ENCODE measurements at places on chromosomes 1 and 21.

- H3K4me1 ChIP-seq: no peaks in the 10 kb centered on the region
- no peak overlapping the region for H3K27ac ChIP-seq
- H3K36me3 ChIP-seq: peaks cover 31% of the 10 kb centered on the region
Measured at GRCh38 chr1:222654849-222655248, 37.0 kb downstream of the MIA3 start.

- no peak overlapping the region for H3K27ac ChIP-seq
- peaks cover 16% of the 10 kb centered on the region for H3K27me3 ChIP-seq
- no peak overlapping the region for H3K4me3 ChIP-seq
- H3K4me1 ChIP-seq: no peaks in the 10 kb centered on the region
- no peaks in the 10 kb centered on the region for H3K36me3 ChIP-seq
Measured at GRCh38 chr21:38561613-38562581, 63.6 kb upstream of the ERG start.

DNA sequence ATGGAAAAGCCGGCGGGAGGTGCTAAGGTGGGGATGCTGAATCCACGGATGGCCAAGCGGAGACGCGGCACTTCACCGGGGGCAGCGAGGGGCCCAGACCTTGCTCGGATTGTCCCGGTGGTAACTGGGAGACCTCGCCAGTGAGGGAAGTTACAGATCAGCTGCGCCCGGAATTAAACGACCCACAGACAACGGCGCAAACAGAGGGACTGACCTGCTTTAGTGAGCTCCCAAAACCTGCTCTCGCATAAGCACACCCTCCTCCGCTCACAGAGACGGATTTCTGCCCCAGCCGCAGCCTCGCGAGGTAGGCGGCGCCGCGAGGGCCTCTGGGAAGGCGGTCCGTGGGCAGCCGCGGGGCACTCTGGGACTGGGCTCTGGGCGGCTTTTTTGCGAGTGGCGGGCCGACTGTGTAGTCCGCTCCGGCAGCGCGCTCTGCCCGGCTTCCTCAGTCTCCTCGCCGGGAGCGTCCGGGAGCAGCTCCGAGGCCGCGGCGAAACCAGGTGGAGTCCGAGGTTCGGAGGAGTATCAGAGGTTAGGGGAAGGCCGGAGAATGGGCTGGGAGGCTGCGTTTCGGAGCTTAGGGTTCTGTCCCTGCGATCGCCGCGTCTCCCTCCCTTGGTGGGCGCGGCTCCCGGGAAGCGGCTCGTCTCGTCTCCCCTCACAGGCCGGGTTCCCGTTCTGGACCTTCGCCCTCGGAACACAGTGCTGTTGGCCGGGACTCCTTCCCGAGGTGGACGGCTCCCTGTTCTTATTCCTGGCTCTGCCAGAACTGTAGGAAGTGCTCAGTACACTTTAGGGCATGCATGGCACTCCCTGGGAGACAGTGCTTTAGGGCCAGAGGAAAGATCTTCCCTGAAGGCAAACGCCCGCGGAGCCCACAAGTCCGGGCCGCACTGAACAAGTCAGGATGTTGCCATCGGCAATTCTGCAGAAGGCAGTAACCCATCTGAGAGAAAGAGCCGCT is at the start of gene EXO5:
Gene EXO5 (plus strand): TSS at position 393 of the 967 bp plus-strand sequence. CDS start 5,778 bp downstream, outside the sequence.
- no peaks in the 10 kb centered on the region for H3K4me1 ChIP-seq
- H3K4me3 ChIP-seq: peak within 1 kb of the TSS; percentile 70
- H3K36me3 ChIP-seq: peaks cover 8% of the 10 kb centered on the region
- DNase-seq: peak; percentile 82
- peak within 1 kb of the TSS; percentile 63 for H3K27ac ChIP-seq

DNA sequence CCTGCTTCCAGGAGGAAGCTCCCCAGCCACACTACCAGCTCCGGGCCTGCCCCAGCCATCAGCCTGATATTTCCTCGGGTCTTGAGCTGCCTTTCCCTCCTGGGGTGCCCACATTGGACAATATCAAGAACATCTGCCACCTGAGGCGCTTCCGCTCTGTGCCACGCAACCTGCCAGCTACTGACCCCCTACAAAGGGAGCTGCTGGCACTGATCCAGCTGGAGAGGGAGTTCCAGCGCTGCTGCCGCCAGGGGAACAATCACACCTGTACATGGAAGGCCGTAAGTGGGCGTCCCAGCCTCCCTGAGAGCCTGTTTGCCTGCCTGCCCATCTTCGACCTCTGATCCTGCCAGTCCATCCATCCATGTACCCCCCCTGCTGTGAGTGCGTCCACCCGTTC is 3.6 kb downstream of the ECM1 start:
- no peak overlapping the region for H3K27ac ChIP-seq
- H3K36me3 ChIP-seq: peaks cover 2% of the 10 kb centered on the region
- DNase-seq: no peak
- H3K4me3 ChIP-seq: no peak overlapping the region
- peaks cover 10% of the 10 kb centered on the region for H3K4me1 ChIP-seq

Measured in lung (tissue), 17 donors.